Inflammatory macrophage (primary cell): ENCODE measurements at places on chromosomes 3 and 15.

- no peak for DNase-seq
These were observed 8.5 kb downstream of the TNK2 start for GRCh38 chr3:195899701-195900435.

- peak; percentile 21 for DNase-seq
These were observed 57.0 kb downstream of the TMCC1 start for GRCh38 chr3:129836381-129837064.

DNA sequence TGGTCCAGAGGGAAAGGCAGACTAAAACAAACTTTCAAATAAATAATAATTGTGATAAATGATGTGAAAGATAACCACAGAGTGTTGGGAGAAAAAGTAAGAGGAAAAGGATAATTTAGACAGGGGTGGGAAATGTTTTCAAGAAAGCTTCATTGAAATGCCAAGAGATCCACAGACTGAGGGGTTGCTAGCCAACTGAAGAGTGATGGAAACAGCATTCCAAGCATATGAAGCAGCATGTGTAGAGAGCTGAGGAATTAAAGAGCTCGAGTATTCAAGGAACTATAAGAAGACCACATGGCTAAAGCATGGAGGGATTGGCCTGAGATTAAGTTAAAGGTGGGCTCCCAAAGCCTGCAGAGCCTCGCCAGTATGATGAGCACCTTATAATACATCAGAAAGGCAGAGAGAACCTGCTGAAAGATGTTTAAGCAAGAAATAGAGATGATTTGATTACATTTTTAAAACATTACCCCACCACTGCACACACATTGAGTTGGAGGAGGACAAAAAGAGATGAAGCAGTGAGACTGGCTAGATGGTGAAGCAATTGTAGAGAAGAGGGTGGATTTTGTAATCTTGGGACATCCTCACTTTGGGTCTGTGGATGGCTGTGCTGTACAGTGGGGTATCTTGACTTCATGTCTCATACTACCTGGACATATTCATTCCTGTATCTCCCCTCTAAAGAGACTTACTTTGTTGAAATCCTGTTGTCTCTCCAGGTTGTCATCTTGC is 100.8 kb downstream of the STAC start:
- peak; percentile 35 for DNase-seq

- no peak for DNase-seq
These were observed 15.5 kb upstream of the PRSS50 start for GRCh38 chr3:46733026-46733800.

GRCh38 chr15:93865586-93865985 is 365.8 kb upstream of the MCTP2 start:
- DNase-seq = peak; percentile 61

DNA sequence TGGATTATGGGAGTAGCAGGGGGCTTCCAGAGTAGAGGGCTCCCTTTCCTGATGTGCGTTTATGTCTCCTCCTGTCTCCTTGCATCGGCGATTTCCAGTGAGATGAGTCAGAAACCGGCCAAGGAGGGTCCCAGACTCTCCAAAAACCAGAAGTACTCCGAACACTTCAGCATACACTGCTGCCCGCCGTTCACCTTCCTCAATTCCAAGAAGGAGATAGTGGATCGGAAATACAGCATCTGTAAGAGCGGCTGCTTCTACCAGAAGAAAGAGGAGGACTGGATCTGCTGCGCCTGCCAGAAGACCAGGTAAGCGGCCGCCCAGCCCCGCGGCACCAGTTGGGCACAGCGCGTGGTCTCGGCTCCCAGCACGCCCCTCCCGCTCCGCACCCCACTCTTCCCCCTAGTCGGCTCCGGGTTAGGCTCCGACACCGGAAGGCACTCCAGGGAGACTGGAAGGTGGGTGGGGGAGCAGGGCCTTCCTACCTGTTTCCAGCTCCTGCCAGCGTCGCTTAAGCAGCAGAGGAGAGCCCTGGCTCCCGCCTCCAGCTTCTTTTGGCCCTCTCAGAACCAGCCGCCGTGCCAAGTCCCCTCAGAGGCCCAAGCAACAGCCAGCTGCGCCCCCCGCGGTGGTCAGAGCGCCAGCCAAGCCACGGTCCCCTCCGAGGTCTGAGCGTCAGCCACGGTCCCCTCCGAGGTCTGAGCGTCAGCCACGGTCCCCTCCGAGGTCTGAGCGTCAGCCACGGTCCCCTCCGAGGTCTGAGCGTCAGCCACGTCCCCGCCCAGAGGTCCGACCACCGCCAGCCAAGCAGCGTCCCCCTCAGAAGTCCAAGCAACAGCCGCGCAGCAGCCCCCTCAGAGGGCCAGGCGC is 34.7 kb downstream of the MOBP start:
- DNase-seq = no peak
